ENCODE measurements at places on chromosomes 7 and 10. TPM values are rescaled to one million over a fixed set of nuclear protein-coding genes. Genes with fewer than 3 reads are reported as not detected.

DNA sequence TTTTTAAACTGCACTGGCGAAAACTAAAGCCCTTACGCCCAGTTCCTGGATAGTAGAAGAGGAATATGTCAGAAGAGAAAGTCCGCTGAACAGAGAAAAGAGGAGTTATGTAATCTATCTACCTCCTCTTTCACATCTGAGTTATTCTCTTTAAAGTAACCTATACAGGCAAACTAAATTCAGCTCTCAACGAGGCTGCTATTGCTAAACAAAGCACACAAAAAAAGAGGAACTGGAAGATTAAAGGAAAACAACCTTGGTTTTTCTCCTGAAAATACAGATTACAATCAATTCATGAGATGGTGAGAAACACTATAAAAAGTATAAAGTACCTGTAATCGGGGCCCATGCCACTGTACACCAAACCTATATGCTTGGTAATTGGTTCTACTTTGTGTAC is 5.8 kb downstream of the PSMA2 start:
- DNase-seq: no peak

LIPM gene
- total RNA-seq: not detected

DNA sequence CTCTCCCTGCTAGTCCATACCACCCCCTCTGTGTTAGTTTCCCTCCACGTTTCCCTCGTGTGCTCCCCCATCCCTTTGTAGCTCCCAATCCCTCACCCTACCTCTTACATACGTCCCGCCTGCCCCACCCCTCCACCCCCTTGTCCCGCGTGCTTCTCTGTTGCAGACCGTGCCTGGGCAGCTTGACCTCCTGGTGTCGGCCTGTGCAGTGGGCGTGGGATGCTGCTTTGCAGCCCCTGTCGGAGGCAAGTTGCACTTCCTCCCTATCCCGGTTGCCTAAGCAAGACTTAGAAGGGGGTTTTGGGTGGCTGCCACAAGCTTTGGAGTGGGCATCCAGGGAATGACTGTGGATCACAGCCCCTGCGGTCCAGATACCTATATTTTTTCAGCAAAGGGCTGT is 7.7 kb downstream of the CLCN1 start:
- DNase-seq: no peak

DNA sequence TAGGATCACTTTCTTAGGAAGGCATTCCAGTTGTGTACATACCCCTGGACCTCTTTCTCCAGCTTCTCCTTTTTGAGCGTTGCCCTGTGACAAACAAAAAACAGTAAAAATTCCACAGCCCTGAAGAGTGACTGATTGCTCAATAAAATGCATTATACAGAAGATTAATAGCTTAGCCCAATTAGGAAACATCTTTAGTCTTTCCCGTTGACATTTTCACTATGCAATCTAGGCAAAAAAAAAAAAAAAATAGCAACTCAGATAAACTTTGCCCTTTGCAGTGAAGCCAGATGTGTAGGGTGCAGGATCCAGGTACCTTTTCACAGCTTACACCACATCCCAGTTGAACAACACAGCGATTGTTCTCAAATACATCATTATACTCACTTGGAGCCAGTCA is 17.9 kb downstream of the COL28A1 start:
- DNase-seq: no peak

ECHDC3 gene
- total RNA-seq: 16.2 TPM

C7orf57 gene
- total RNA-seq: not detected

- DNase-seq: no peak
These were observed 24.8 kb downstream of the FGFBP3 start for GRCh38 chr10:91884536-91884935.

DNA sequence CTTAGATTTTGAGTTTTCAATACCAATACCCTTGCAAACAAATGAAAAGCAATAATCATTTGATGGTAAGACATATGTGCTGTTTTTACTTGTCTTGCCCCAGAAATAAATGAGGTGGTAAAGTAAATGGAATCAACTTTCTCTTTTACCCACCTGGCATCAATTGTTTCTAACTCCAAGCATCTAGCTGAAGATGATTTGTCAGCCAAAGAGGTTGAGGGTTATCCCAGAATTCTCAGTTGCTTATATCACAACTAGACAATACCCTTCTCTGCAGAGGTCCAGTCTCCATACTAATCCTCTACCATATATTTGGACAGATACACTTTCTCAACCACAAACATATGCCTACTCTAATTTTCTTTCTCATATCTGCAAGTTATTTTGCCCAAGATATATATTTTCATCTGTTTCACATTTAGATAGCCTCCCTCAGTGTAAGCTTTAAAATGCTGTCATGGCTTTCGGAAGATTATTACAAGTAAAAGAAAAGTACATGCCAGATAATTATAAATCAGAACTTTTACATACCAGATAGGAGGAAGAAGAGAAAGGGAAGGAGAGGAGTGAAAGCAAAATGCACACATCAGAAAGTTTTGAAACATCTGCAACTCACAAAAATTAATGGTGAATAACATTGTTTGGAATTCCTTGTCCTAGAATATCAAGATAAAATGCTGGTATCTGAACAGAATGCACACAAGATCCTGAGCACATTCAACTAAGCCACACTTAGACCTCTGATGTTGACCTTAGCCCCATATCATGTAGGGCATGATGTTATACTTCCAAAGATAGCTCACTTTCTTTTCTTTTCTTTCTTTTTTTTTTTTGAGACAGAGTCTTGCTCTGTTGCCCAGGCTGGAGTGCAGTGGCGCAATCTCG is 146.6 kb downstream of the REEP3 start:
- DNase-seq: peak; percentile 37

HNRNPF gene
- total RNA-seq: 293 TPM

GIMAP2 gene
- total RNA-seq: 16.2 TPM

DNA sequence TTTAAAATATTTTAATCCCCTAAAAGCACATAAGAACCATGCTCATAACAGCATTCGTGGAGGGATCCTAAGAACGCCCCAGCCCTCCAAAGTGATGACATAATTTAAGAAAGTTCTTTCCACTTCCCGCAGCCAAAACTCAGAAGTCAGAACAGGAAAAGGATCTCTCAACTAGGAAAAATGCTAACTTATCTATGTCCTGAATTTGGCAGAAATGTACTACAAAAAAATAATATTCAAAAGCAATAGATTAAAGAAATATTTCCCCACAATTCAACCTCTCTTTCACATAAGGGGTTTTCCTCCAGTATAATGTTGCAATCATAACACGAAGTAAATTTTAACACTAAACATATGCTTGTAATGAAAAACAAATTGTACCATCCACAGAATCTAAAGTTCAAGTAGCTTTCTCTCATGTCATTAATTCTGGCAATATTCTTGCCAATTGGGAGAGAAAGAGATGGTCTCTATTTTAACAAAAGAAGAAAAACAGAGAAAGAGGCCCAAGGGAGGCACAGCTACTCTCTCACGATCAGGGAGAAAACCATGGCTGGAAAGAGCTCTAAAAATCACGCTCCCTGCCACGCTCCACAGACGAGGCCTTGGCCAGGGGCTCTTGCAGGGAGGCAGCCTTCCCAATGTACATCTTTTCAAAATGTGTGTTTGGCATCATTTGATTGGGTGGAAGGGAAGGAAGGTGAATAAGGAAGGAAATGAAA is 22.9 kb downstream of the ASB13 start:
- DNase-seq: peak; percentile 23

- DNase-seq: peak; percentile 76
These were observed 103.7 kb upstream of the ZMIZ1 start for GRCh38 chr10:78964952-78965633.

ZNF33B gene
- total RNA-seq: 7.8 TPM

OR2A42 gene
- total RNA-seq: not detected

DNA sequence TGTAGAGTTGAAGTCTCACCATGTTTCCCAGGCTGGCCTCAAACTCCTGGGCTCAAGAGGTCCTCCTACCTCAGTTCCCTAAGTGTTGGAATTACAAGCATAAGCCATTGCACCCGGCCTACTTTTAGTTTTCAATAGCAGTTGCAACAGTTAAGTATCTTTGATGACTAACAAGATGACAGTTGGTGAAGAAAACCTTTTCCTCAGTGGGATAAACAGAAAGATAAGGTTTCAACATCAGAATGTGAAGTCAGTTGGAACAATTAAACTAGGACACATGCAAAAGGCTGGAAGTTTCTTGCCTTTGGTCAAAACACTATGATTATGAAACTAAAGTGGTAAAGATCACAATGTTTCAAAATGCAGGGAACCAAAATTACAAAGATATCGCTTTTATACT is 169.2 kb downstream of the ZNF438 start:
- DNase-seq: peak; percentile 92

DNA sequence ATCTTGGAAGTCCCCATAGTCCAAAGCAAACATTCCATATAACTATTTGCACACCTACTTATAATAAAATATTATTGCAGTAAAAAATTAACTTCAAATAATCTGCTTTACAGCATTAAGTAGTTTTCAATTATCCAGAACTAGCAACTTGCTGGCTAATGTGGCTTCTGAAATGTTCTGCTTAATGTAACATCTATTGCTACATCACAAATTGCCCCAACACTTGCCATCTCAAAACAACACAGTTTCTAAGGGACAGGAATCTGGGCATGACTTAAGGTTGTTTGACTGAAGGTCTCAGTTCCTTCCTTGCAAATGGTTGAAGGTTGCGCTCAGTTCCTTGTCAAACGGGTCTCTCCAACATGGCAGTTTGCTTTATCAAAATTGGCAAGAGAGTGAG is 378.5 kb upstream of the SEMA3C start:
- no peak for DNase-seq

GRCh38 chr7:147708871-147709270 is 881.7 kb upstream of the C7orf33 start:
- no peak for DNase-seq

DNA sequence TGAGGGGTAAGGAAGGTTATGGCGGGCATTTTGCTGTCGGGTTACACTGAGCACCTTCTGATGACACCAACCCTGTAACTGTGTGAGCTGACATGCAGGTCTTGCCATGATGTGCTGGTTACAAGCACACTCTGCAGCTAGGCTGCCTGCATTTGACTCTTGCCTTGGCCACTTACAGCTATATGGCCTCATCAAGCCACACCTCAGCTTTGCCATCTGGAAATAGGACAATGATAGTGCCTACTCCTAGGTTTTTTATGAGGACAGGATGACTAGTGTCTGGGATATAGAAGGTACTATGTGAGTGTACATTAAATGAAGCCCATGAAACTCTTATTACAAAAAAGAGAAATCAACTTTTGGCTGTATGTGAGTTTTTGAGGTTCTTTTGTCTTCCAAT is 58.0 kb downstream of the AKR1B1 start:
- no peak for DNase-seq

GRCh38 chr7:110645060-110645459 is 445.9 kb upstream of the LRRN3 start:
- DNase-seq: no peak

GRCh38 chr10:46031648-46032532 is 1.5 kb upstream of the NCOA4 start:
- DNase-seq: no peak

LRRC18 gene
- total RNA-seq: 0.66 TPM

DNA sequence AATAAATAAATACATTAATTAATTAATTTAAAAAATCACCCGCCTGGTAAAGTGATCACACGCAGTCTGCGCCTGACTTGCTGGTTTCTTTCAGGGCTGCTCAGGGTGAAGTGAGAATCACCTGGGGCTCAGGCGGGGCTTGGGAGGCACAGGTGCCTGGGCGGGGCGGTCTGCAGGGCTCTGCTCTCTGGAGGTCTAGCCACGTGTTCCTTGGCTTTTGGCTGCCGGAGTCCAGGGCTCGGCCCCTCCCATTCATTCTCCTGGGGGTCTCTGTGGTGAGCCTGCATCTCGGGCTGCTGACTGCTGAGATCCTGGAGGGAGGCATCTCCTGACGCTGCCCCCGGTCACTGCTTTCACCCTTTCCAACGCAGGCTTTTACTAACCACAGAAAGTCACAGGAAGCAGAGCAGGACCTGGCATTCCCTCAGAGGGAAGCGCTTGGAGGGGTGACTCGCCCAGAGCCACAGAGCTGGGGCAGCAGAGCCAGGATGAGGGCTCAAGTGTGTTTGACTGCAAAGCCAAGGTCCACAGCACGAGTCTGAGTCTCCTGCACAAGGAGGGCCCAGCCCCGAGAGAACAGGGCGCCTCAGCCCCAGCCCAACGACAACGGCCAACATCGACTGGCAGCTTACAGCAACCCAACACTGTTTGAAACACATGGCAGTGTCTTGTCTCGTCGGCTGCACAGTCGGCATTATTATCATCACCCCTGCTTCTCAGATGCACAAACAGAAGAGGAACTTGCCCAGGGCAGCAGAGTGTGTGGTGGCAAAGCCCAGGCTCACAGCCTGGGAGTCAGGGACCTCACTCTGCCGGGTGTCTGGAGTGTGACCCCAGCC is 22.4 kb upstream of the MNX1 start:
- DNase-seq: no peak

SERPINE1 gene
- total RNA-seq: 167 TPM

DNA sequence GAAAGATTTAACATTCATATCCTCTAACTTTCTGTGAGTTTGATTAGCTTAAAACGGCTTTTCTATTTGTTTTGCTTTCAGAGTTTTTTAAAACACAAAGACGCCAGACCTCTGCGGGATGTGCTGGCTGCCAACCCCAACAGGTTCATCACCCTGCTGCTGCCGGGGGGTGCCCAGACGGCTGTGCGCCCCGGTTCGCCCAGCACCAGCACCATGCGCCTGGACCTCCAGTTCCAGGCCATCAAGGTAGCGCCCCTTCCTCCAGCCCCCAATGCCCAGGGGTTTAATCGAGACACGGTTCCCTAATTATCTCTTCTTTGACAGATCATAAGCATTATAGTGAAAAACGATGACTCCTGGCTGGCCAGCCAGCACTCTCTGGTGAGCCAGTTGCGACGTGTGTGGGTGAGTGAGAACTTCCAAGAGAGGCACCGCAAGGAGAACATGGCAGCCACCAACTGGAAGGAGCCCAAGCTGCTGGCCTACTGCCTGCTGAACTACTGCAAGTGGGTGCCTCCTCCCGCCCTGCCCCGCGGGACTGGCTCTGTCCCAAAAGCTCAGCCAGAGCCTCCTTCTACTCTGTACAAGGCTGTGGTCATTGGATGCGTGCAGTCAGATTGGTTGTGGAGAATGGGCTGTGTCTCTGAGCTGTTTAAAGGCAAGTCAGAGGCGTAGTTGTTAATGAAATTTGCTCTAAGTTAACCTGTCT is 71.2 kb downstream of the TRRAP start:
- DNase-seq: peak; percentile 13

DNA sequence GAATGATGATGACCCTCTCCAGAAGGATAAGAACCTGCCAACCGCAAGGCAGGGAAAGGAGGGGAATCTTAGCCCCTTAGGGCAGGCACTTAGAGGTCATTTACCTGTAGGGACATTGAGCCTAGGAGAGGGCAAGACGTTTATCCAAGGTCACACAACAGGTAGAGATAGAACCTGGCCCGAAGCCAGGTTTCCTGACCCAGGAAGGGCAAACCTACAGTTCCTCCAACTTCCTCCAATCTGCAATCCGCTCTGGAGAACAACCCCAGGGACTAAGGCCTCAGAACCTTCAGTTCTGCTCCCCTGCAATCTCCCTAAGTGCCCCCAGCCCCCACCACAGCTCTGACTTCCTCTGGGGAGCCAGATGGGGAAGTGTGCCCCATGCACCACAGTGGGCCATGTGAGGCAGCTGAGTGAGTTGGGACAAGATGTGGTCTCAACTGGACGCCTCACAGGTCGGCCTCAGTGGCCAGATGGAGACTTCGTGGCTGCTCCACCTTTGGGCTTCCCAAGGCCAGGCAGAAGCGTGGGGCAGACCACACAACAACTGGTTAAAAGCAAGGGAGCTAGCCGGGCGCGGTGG is 1.4 kb upstream of the PSAP start:
- no peak for DNase-seq
